ENCODE measurements at places on chromosomes 12 and 14.
A peak's percentile ranks its signal among the peaks of the same experiment; 100 is the strongest.

- DNase-seq: no peak
Observed at GRCh38 chr12:7090222-7090998, 1.8 kb downstream of the C1R start.

DNA sequence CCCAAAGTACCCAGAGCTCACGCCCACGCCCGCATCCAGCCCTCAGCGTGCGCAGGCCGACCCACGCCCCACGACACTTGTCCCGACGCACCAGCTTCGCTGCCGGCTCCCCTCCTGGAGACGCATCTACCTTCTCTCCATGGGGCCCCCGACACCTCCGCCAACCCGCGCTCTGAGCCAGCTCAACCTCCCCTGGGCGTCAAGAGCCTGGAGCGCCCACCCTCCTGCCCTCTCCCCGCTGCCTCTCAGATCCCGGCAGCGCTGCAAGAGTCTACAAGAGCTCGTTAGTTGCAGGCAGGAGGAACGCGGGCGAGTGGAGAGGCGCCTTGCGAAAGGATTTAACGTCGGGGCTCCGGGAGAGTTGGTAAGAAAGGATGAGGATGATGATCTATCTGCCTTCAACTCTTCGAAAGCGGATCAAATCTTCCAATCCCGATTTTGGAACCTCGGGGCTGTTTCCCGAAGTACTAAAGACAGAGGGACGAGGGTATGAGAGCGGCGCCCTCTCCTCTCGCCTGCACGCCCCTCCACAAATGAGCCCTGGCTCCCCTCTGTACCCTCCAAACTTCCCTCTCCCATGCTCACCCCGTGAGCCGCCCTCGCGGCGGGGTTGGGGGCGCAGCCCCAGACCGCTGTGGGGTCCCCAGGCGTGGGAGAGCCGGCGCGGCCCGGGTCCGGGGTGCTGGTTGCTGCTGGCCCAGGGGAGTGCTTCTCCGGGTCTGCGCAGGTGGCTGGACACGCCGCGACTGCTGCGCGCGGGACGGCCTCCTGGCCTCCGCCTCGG, 979 bp downstream of the LTBP2 start:
- DNase-seq: no peak

DNA sequence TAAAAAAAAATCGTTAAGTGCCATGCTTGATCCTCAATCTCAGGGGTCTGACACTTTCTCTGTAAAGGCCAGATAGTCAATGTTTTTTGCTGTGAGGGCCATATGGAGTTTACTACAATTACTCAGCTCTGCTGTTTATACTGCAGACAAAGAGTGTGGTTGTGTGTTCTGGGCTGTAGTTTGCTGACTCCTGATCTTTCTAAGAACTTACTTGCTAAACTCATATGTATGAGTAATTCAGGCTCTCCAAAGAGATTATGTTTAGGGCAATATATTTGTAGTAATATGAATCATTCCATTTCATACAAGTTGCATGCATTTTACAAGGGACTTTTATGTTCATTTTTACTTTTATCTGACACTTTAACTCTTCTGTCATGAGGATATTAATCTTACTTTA, 188.2 kb downstream of the TMTC2 start:
- no peak for DNase-seq

DNA sequence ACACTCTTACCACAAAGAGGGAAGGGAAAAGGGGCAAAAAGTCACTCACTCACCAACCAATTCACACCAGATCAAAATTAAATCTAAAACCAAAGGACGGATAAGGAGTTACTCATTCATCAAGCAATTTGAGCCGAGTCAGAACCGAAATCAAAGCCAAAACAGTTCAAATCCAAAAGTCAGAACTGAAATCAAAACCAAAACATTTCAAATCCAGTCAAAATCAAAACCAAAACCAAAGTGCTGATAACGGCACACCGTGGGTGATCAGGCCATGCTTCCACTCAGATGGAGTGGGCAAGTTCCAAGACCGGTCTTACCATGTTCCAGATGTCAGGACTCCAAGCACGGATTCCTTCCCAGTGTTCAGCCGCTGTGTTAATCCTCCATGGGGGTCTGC, 139.5 kb downstream of the SLC38A6 start:
- no peak for DNase-seq

GRCh38 chr12:45669093-45669492, 60.4 kb upstream of the ARID2 start:
- no peak for DNase-seq

GRCh38 chr12:120397824-120398540, 29.0 kb upstream of the MSI1 start:
- DNase-seq: no peak

- DNase-seq: no peak
Observed at GRCh38 chr12:49548481-49548821, 9.6 kb downstream of the KCNH3 start.

- DNase-seq: no peak
Observed at GRCh38 chr14:64296561-64296960, 2.4 kb upstream of the ESR2 start.

DNA sequence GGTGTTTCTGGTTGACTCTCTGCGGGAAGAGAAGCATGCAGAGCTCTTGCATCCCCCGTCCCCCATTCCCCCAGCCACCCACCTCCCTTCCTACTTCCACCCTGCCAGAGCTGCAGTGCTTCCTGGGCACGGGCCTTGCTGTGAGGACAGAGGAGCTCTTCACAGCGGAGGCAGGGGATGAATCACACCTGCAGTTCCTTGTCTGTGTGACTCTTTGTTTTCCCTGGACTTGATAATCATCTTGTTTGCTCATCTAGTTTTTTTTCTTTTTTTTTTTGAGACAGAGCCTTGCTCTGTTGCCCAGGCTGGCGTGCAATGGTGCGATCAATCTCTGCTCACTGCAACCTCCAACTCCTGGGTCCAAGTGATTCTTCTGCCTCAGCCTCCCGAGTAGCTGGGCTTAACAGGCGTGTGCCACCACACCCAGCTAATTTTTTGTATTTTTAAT, 27.8 kb downstream of the ANKRD9 start:
- DNase-seq: no peak

DNA sequence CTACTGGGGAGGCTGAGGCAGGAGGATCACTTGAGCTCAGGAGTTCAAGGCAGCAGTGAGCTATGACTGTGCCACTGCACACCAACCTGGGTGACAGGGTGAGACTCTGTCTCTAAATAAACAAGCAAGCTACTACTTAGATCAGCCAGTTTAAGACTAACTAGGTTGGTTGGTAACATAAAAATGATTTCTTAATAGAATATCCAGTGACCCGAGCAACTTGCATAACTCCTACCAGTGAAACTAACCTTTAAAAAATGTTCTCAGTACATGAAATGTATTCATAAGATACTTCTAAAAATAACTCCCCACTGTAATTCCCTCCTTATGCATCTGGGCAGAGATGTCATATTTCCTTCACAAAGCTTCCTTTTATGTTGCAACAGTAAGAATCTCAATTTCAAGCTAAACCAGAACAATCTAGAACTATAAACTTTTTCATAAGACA, 15.9 kb downstream of the TAOK3 start:
- DNase-seq: no peak

DNA sequence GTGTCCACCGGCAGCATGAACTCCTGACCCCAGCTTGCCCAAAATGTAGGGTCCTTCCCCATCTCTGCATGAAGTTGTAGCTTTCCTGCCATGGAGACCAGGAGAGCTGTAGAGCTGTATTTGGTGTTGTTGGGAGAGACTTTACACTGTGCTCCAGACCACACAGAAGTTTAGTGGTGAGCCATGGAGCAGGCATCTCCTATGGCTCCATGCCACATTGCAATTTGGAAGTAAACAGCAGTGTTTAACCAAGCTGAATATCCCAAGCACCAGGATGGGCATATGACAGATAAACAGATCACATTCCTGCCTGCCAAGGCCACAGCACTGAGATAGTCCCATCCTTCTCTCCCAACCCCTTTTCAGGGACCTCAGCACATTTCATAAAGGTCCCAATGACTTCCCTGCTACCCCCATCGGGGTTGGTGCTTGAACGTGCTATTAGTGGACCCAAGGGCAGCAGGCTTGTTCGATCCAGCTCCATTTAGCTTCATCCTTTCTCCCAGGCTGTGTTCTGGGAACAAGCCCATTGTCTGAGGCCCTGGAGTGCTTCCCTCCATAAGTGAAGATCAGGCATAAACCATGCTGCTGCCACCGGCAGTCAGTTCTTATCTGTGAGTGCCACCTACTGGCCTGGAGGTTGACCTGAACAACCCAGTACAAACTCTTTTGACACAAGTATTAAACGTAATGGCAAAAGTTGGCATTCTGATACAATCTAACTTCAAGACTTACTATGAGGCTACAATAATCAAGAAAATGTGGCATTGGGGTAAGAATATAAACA, 172.3 kb upstream of the ATXN7L3B start:
- DNase-seq: peak; percentile 10

DNA sequence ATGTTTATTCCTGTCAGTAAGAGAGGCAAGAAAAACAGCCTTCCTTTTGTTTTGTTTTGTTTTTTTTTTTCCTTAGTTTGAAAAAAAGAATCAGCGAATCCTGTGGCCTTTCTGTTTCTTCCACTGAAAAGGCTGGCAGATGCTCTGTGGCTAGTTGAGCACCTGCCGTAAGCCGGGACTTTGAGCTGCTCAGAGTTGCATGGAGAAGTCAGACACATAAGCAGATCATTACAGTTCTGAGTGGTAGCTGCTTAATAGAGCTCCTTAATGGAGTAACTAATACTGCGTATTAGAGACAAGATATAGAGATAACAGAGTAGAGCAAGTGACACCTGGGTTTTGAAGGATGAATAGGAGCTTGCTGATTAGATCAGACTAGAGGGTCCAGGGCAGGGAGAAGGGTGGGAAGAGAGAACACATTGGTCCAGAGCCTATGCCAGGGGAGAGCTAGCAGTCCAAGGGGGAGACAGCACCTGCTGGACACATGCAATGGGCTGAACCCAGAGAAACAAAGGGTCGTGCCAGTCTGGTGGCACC, 129.4 kb downstream of the TSPAN9 start:
- DNase-seq: no peak

DNA sequence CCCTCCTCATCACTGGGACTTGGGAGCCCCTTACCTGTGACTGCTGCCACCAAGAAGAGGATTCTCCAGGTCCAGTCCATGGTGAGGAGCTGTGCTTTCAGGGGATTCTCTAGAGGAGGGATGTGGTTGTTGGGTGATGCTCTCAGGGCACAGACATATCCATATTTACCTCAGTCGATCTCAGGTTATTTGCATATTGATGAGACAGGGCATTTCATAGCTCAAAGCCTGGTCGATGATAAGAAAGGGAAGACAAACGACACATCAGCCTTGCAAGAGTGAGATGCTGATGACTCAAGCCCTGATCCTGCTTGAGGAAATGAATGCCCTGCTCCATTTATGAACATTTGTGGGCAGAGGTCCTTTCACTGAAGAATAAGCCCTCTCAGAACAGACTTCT, 981.0 kb downstream of the TMEM121 start:
- no peak for DNase-seq

DNA sequence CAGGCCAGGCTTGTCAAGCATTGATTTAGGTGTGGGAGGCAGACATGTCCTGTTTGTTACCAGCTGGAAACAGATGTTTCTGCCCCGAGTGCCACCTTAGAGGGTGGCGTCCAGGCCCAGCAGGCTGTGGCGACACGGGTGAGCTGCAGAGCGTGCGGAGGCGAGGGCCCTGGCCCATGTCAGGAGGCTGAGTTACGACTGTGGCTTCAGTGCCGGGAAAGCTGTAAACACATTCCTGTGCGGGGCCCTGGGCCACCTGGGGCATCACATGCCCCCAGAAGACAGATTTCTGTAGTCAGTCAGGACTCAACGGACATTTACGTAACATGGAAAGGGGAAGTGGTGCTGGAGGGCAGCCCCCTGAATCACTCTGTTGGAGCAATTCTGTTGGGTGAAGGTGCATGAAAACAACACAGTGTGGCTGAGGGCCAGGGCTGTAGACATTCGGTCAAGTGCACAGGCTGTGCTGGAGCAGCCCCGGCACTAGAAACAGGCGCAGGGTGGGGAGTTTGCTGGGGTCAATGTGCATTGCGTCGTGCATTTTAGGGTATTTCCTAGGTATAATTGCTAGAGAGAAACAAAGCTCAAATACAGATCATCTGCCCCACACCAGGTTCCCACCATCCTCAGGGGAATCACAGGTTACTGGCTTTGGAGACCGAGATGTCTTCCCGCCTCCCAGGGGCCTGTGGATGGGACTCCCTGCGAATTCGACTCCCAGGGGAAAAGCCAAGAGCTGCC, 291.8 kb downstream of the TMEM121 start:
- DNase-seq: no peak

- no peak for DNase-seq
Observed at GRCh38 chr12:98741556-98742265, 96.6 kb downstream of the APAF1 start.

- peak; percentile 49 for DNase-seq
Observed at GRCh38 chr12:27554421-27555186, 30.6 kb downstream of the PPFIBP1 start.

DNA sequence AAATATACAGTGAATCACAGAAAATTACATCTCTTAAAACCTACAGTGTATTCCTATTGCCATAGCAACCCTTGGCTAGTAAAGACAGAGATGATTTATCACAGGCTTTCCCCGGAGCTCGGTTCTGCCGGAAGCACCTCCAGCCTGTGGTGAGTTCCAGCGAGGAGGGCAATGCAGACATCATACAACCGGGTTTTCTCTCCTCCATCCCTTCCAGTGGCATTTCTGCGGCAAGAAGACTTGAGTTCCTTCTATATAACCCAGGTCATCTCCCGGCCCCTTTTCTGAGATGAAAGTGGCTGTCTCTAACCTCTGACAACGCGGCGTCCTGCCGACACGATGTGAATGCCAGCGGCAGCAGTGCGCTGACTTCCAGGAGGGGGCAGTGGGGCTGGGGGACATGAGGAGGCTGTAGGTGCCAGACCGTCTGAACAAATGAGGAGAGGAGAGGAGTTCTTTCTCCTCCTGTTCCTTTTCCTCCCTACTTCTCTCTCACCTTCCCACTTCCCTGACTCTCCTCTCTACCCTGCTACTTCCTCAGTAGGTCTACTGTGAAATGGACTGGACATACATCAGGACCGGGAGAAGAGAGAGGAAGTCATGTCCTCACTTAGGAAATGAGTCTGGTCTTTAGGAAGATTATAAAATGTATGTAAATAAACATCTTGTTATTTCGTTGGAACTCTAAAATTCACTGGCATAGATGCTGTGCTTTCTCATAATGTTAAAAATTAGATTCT, 68.6 kb upstream of the MAX start:
- peak; percentile 51 for DNase-seq

GRCh38 chr12:48980953-48981756, 3.0 kb downstream of the WNT1 start:
- DNase-seq: no peak

- no peak for DNase-seq
Observed at GRCh38 chr14:60640859-60641741, 8.2 kb downstream of the SIX1 start.
